ENCODE measurements at places on chromosomes 16 and 17.

GRCh38 chr16:11076259-11077018 is 132.1 kb downstream of the CLEC16A start:
- no peak for DNase-seq

DNA sequence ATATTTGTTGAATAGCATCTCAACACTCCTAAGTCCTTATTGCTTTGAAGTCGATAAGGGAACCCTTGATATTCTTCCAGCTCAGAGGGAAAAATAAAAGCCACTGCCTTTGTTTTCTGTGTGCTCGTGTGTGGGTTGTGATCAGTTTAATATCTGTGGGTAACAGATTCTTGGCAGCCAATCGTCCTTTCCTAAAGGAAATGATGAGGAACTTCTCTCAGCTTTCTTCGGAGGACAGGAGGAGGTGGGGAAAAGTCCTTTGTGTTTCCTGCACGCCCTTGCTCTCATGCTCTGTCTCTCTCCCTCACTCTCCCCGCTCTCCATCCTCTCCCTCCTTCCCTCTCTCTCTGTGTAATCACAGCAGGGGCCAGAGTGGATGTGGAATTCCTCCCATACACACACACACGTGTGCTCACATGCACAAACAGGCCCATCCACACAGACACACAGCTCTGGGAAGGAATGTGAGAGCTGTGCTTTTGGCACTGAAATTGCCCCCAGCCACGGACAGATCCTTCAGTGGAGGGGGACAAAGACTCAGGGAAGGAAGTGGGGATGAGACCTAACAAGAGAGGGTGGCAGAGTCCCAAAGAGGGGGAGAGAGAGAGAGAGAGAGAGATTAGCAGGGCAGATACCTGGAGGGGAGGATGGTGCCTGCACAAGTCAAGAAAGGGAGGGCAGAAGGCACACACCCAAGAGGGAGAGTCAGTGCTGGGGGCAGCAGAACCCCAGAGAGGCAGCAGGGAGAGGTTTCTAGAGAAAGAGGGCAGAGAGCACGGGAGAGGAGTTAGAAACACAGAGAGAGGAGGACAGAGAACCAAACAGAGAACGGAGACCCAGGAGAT is 83.5 kb upstream of the PLCG2 start:
- DNase-seq, result no peak

- no peak for DNase-seq
Measured at GRCh38 chr17:83054518-83055125, 24.8 kb upstream of the METRNL start.

GRCh38 chr16:22265351-22265750 is 31.9 kb upstream of the POLR3E start:
- no peak for DNase-seq

DNA sequence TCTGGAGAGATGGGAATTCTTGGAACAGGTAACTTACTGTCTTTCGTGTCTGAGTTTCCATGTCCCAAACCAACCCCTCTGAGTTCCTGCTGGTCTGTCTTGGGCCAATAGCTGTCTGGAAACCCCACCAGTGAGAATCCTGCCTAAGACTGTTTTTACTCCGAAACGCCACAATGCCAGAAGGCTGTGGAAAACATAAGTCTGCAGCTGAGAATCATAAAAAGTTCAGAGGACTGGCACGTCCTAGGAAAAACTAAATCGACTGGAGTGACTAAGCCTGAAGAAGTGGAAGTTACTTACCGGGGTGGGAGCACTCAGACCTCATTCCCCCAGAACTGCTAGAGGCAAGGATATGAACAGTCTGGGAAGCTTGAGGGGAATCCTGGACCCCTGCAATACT is 13.3 kb downstream of the LRRC75A start:
- no peak for DNase-seq
